ENCODE measurements at places on chromosomes 5 and 9.
A peak's percentile ranks its signal among the peaks of the same experiment; 100 is the strongest.

- DNase-seq, result no peak
Observed at GRCh38 chr9:80648336-80648735, 1041.0 kb downstream of the TLE1 start.

GRCh38 chr9:33466565-33467495 is 6.9 kb downstream of the NOL6 start:
- DNase-seq, result peak; percentile 45

DNA sequence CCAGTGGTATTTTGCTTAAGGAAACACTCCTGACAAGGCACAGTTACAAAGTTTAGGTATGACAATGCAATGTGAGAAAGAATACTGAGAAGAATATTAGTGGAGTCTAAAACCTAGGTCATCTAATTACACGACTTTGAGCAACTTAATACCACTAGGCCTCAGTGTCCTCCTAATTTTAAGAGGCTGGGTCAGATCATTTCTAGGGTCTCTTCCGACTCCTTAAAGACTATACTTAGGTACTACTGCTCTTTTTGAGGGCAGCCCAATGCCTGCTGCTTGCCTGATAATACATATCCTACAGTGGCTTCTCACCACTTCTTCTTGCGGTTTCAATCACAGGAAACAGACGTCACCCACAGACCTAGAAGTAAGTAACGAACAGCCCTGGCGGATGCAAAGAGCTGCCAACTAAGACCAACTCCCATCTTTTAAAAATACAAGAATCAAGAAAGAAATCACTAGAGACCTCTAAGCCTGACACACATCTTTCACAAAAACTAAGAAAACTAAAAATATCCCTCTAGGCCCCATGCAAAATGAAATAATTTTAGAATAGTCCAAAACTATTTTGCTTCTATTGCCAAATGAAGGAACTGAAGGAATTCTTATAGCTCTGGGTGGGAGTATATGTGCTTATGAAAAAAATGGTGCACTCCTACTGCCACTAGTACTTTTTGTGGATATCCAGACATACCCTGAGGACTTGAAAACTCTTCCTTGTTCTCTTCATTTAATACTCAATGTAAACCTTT is 13.1 kb downstream of the DIAPH1 start:
- no peak for DNase-seq

- DNase-seq, result no peak
Observed at GRCh38 chr5:140588311-140589070, 23.9 kb downstream of the SLC35A4 start.

DNA sequence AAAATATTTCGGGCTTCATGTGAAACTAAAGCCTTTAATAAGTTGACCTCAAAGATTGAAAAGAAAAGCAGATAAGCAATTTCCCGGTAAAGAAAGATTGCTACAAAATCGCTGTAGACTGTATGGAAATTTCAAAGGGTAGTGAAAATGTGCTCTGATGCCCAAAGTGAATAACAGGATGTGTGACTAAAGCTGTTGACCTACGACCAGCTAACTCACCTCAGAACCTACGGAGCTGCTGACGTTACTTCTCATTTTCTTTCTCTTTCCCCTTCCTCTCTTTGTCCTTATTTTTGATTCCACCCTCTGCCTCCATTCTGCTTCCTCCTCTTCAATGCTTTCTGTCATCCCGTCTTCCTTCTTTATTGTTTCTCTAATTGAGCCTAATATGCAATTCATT is 103.2 kb downstream of the PDE4D start:
- DNase-seq, result peak; percentile 78

DNA sequence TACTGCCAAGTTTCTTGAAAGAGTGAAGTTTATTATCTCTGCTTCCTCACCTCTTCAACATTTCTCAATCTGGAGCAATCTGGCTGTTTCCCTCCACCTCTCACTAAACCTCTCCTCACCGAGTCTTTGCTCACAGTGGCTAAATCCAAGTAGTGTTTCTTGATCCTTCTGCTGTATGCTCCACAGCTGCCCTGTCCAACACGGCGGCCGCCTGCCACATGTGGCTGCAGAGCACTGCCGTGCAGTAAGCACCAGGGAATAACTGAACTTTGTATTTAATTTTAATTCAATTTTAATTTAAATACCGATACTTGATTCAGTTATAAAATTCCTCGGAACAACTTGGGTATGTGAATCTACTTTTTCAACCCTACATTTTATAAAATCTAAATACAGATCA is 80.2 kb downstream of the FANCC start:
- DNase-seq, result no peak

DNA sequence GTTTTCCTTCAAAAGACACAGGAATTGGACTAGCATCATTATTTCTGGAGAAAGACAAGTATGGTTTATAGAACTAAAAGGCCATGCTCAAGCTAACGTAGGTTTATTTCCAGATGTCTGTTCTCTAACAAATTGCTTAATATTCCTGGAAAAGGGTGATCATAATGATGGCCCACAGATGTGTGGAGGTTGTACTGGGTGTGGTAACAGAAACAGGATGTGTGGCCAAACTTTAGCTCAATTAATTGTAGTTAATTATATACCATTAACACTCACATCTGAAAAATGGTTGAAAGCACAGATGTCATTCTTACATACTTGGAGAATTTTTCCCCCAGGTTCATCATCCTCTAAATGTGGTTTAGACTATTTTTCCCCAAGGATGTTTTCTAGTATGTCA is 292.7 kb upstream of the RASA1 start:
- peak; percentile 50 for DNase-seq

- DNase-seq, result no peak
Observed at GRCh38 chr5:54450542-54450941, 5.0 kb upstream of the HSPB3 start.

DNA sequence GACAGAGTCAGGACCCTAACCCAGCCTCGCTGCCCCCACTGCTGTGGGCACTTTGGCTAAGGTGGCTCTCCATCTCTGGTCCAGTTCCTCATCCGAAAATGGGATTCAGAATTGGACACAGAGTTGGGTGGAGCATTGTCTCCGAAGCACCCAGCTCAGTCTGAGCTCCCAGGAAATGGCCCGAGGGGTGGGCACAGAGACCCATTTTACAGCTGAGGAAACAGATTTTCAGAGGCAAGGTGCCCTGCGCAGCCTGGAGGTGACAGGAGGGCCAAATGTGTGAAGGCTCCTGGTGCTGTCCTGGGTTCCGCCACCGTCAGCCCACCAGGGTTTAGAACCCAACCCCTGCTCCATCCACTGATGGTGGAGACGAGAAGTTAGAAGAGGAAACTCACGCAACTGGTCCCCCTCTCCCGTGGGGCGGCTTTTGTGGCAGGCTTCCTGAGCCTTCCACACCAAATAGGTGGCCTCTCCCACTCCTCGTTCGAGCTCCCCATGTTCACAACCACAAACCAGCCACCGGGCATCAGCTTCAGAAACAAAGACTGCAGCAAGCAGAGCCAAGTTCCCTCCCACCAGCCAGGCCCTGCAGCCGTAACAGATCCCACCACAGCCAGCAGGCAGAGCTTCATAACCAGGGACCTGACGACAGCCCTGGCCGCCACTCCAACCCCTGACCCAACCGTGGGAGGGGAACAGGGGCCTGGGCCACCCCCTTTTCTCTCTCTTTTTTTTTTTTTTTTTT is 90.9 kb upstream of the LMX1B start:
- DNase-seq, result no peak

DNA sequence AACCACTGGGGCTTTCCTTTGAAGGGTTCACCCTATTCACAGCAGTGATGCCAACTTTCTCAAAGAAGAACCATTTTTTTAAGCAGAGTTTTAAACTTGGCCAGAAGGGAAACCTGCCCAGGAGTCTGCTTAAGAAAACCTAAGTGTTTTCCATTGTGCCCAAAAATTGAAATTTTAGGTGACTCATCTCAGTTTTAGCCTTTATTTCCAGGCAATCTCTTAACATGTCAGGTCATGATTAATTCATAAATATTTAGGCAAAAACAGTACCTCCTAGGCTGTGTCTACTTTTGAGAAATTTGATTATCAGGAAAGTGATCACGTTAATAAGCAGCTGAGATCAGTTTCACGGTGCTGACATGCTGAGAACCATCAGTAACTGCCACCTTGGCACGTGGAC is 61.9 kb downstream of the TLE1 start:
- DNase-seq, result peak; percentile 55

- DNase-seq, result no peak
Observed at GRCh38 chr5:133261993-133262392, 210.2 kb downstream of the HSPA4 start.

GRCh38 chr5:95794070-95794516 is 28.4 kb downstream of the GLRX start:
- DNase-seq, result no peak

DNA sequence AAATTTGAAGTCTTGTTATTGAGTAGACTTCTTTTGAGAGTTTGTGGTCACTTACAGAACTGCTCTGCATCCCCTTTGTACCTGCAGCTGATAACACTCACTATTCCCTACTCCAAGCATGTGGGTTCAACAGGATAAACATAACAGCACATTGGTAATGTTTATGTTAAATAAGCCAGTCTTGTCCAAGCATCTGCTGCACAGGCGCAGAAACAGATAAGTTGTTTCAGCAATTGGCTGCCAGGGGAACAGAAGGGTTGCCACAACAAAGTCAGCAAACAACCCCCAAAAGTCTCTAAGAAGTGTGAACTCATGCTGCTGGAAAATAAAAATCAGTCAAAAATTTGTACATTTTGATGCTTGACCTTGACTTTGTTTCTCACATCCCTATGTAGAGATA is 174.6 kb downstream of the GDNF start:
- no peak for DNase-seq

DNA sequence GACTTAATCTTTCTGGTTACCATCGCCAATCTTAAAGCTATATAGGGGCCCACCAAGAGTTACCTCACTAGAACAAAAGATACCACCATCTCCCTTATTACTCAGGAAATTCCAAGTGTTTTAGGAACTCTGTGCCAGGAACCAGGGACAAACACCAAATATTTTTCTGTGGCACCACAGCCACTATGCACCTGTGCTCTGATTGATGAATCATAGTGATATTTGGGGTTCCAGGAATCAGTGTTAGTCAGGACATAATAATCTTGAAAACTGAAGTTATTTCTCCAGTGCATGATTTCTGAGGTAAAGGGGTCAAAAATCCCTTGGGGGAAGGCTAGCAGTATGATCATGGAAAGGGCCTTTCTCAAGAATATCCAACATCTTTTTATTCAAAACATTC is 10.2 kb upstream of the TMED7 start:
- DNase-seq, result no peak

DNA sequence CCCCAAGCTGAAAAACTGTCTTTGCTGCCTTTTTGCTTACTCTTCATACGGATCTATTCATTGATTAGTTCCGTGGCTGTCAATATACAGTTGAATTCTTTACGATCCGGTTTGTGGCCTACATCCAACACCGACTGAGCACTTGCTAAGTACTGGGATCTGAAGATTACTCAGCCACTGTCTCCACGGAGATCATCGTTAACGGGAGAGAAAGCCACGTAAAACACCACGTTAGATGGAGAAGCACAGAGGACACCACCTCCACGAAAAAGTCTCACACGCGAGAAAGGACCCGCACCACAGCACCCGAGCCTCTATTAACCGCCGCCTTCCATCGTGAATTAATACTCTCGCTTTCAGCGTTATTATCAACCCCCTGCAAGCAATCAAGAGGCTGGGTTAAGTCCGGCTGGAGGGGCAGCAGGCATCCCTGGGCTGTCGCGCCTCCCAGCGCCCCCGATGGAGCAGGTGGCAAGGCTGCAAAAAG is 650 bp downstream of the ELP1 start:
- DNase-seq, result peak; percentile 83

DNA sequence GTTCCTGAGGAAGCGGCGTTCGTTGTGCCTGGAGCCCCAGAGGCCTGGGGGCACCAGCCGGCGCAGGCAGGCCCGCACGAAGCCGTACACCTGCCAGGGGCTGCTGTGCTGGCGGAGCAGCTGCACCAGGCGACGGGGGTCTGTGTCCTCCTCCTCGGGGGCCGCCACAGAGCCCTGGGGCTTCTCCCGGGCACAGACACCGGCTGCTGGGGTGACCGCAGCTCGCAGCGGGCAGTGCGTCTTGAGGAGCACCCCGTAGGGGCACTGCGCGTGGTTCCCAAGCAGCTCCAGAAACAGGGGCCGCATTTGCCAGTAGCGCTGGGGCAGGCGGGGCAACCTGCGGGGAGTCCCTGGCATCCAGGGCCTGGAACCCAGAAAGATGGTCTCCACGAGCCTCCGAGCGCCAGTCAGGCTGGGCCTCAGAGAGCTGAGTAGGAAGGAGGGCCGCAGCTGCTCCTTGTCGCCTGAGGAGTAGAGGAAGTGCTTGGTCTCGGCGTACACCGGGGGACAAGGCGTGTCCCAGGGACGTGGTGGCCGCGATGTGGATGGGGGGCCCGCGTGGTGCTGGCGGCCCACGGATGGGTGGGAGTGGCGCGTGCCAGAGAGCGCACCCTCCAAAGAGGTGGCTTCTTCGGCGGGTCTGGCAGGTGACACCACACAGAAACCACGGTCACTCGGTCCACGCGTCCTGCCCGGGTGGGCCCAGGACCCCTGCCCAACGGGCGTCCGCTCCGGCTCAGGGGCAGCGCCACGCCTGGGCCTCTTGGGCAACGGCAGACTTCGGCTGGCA is 1.3 kb downstream of the TERT start:
- DNase-seq, result no peak

DNA sequence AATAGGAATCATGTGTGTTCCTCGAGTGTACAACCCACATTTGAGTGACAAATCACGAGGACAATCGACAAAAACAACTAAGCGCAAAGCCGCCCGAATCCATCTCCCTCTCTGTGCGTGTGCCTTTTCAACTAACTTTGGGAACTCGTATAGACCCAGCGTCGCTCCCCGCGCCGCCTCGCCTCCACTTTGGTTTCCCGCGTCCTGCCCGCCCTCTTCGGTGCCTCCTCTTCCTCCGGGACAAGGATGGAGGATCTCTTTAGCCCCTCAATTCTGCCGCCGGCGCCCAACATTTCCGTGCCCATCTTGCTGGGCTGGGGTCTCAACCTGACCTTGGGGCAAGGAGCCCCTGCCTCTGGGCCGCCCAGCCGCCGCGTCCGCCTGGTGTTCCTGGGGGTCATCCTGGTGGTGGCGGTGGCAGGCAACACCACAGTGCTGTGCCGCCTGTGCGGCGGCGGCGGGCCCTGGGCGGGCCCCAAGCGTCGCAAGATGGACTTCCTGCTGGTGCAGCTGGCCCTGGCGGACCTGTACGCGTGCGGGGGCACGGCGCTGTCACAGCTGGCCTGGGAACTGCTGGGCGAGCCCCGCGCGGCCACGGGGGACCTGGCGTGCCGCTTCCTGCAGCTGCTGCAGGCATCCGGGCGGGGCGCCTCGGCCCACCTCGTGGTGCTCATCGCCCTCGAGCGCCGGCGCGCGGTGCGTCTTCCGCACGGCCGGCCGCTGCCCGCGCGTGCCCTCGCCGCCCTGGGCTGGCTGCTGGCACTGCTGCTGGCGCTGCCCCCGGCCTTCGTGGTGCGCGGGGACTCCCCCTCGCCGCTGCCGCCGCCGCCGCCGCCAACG is at the start of gene GPR150:
Gene GPR150, plus strand, starts transcription at position 58 of the 840 bp plus-strand sequence. Its CDS starts 189 bp downstream, at position 247.
- DNase-seq, result peak; percentile 90

GRCh38 chr9:109733690-109734089 is 46.3 kb upstream of the PALM2AKAP2 start:
- no peak for DNase-seq

GRCh38 chr5:39501397-39501796 is 76.6 kb upstream of the DAB2 start:
- no peak for DNase-seq

Data from NCI-H69 (cell line).